Mesothelial cell of epicardium (in vitro differentiated cells): ENCODE measurements at places on chromosomes 7 and 10. TPM values are rescaled to one million over a fixed set of nuclear protein-coding genes. Genes with fewer than 3 reads are reported as not detected.

GRCh38 chr10:3499120-3499519 lies 285.9 kb downstream of the KLF6 start:
- no peak for DNase-seq

GRCh38 chr7:142440906-142441411 lies 183.1 kb upstream of the PRSS58 start:
- DNase-seq, result no peak

PIK3CG gene
- 0.07 to 0.11 TPM (median 0.09 TPM) in 3 replicates for total RNA-seq

- no peak for DNase-seq
Measured at GRCh38 chr10:68221196-68221595, 10.7 kb downstream of the ATOH7 start.

- no peak for DNase-seq
Measured at GRCh38 chr7:124120911-124121310, 88.0 kb upstream of the TMEM229A start.

- no peak for DNase-seq
Measured at GRCh38 chr7:21221130-21221529, 206.8 kb upstream of the SP4 start.

- no peak for DNase-seq
Measured at GRCh38 chr10:66813122-66813521, 112.7 kb upstream of the LRRTM3 start.

PLAC9 gene
- total RNA-seq, result 24.0 to 30.3 TPM (median 25.1 TPM) in 3 replicates

MYPN gene
- total RNA-seq, result not detected in 3 replicates
